Fibroblast of the aortic adventitia (primary cell): ENCODE measurements at places on chromosomes 4 and X. TPM values are rescaled to one million over a fixed set of nuclear protein-coding genes. Genes with fewer than 3 reads are reported as not detected.

Gene ARR3
- total RNA-seq: not detected in 2 replicates

Gene PROM1
- under 0.01 TPM in 1 of 2 replicates, not detected in the other for total RNA-seq

Gene DCAF8L2
- not detected in 2 replicates for total RNA-seq

Gene FGF2
- 16.3 and 79.5 TPM in 2 replicates for total RNA-seq

Gene GABRG1
- not detected in 2 replicates for total RNA-seq

Gene CT45A5
- total RNA-seq: not detected in 2 replicates

Gene COL4A6
- total RNA-seq: 1.3 and 2.2 TPM in 2 replicates

Gene MAGEC1
- total RNA-seq: not detected in 2 replicates

Gene ZNF41
- total RNA-seq: 10.1 and 10.5 TPM in 2 replicates

Gene MED14
- total RNA-seq: 24.8 and 28.3 TPM in 2 replicates

Gene PPAT
- 13.7 and 18.4 TPM in 2 replicates for total RNA-seq

Gene FGFR3
- 0.33 and 0.45 TPM in 2 replicates for total RNA-seq
